ENCODE measurements at places on chromosomes 16 and 17.

DNA sequence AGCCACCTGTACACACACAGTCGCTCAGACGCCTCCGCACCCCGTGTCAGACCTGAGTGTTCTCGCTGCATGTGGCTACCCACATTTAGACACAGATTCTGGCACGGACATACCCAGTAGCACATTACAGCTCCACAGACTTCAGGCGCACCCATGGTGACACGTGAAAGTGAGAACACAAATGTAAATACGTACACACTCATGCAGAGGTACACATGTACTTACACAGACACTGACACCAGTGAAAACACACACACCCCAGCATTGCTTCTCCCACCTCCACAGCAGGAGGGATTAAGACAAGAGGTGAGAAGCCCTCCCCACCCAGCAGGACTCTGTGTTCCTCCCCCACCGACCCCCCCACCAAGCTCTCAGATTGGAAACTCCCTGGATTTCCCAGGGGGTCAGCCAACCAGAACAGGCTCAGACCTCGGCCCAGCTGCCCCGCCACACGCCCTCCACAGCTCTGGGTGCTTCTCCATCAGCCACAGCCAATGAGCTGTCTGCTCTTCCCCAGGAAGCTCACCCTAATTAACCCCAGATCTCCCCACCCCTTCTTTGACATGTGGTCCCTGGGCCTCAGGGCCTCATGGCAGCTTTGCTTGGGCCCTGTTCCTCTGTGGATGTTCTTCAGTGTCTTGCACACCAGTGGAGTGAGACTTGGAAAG lies 5.3 kb upstream of the FOXN1 start:
- no peak for DNase-seq

GRCh38 chr17:32335687-32336086 lies 6.3 kb downstream of the C17orf75 start:
- no peak for DNase-seq

DNA sequence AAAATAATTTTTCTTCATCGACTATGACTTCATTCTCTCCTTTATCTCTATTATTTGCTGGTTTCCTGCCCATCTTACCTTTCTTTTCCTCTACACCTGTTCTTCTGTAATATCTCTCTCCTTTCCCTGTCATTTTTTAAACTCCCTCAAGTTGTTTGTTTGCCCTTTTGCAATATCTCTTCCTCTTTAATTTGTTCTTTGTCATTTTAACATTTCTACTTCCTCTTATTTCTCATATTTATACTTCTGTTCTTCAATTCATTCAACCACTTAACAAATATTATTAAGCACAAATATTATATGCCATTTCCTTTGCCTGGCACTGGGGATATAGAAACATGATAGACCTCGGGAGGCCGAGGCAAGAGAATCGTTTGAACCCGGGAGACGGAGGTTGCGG lies 22.6 kb downstream of the MAP3K3 start:
- DNase-seq = no peak

DNA sequence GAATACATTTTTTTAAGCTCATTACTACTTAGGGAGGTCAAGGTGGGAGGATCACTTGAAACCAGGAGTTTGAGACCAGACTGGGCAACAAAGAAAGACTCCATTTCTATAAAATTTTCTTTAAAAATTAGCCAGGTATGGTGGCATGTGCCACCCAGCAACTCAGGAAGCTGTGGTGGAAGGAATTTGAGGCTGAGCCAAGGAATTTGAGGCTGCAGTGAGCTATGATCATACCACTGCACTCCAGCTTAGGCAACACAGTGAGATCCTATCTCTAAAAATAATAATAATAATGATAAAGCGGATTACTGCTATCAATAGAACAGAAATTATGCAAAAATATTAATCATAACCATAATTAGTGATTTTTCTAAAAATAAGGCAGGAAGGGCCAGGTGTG lies 170.3 kb downstream of the COPRS start:
- no peak for DNase-seq

- DNase-seq = no peak
These were observed 22.4 kb downstream of the GDE1 start for GRCh38 chr16:19499481-19499880.

All from fibroblast of gingiva (primary cell).